Stimulated activated CD4-positive, alpha-beta T cell treated with anti-CD3 and anti-CD28 coated beads, Interleukin-15, amount 100 ng/mL, for 1 hour (primary cell): ENCODE measurements at places on chromosomes 13 and 19.

DNA sequence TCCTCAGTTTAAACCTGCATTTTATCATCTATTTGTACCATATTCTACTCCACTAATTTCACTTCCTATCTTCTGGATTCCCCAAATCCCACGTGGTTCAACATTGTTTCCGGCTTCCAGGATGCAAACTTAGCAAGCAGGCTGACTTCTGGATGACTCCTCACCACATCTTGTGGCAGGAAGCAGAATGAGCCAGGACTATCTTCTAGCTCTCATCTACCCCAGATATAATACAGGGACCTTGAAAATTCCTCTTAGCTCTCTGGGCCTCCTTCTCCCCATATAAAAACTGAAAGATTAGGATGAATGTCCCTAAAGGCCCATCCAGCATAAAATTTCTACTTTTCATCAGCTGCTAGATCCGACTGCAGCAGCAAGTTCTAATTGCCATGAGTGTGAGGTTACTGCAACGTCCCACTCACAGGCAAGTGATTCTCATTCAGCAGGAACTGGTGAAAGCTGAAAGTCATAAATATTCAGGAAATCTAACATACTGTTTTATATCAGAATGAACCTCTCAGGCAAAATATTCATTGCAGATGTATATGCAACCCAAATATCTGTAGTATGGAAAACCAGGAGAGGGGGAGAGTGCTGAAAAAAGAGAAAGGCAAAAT, 93.4 kb downstream of the KCTD12 start:
- DNase-seq, result no peak

DNA sequence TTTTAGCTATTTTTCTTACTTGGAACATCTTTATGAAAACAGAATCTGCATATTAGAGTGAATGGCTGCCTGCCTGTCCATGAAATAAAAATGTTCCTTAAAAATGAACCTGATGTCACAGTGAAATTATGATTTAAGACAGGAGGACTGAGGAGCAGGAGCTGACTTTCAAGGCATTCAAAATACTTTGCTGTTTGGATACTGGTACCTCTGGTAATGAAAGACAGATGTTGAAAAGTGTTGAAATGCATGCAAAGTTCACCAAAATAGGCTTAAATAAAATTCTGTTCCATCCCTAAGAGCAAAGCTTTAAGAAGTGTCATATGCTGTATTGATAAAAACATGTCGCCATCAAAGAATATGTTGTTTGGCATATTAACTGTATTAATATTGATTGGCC, 1.7 kb downstream of the ARHGEF7 start:
- DNase-seq, result no peak

GRCh38 chr13:97537110-97537509, 103.1 kb downstream of the RAP2A start:
- DNase-seq, result no peak

DNA sequence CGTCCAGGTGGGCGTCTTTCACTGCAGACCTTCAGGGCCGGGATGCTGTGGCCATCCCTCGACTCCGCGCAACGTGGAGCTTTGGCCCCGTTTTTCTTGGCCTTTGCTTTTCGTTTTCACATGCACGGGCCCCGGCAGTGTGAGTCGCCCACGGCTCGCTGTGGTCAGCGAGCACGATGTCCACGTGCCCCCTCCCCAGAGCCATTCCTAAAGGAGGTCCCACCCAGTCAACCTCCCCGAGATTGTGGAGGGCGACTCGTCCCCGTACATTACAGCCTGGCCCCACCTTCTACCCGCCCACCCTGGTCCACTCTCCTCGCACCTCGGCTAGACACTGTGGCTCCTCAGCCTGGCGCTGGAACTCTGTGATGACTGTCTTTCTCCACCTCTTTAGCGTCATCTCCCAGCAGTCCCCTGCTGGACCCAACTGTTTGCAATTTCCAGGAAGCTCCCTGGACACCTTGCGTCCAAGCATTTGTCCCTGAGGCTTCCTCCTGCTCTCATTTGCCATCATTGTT, 405 bp downstream of the ZNF446 start:
- DNase-seq, result no peak

GRCh38 chr19:7916955-7917266, 2.3 kb downstream of the TGFBR3L start:
- no peak for DNase-seq
